ENCODE measurements at places on chromosomes 7 and 10.
A peak's percentile ranks its signal among the peaks of the same experiment; 100 is the strongest.

GRCh38 chr7:93920496-93921182, 896 bp upstream of the GNG11 start:
- no peak for DNase-seq

DNA sequence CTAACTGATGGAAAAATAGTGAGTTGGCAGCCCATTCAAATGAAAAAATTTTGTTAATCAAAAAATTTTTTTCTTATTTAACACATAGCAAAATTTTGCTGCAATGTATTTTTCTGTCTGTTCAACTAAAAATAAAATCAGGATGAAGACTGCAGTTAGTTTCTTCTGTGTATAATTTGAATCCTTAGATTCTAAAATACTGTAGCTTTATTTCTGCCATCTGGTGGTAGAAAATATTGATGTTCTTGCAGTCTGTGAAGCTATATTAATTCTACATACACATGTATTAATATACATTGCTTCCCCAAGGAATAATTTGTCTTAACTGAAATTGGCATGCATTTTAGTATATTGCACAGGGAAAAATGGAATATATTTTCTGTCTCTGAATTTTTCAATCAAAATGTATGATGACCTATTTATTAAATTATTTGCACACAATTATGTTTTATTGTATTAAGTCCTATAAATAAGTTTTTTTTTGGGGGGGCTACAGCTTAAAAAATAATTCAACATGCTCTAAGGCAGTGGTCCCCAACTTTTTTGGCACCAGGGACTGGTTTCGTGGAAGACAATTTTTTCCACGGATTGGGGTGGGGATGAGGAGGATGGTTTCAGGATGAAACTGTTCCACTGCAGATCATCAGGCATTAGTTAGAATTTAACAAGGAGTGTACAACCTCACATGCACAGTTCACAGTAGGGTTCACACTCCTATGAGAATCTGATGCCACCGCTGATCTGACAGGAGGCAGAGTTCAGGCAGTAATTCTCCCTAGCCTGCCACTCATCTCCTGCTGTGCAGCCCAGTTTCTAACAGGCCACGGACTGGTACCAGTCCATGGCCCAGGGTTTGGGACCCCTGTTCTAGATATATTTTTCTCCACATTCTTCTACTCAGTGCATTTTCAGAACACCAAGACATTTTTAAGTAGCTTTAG, 119.4 kb downstream of the GNAT3 start:
- no peak for DNase-seq

DNA sequence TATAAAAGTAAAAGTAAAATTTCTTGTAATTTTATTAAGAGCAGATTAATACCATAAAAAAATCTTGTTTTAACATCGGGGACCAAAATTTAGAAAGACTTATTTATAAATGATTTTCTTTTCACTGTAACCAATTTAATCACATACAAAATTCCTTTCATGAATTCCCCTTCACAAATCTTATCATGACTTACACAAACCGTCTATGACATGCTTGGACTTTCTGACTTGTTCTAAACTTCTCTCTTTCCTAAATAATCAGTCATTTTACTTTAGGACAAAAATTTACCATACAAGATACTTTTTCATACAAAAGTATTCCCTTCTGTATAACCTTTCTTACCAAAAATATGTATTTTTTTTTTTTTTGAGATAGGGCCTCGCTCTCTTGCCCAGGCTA, 9.3 kb downstream of the CROT start:
- DNase-seq: no peak

GRCh38 chr10:79995979-79996634, 47.2 kb upstream of the SFTPD start:
- no peak for DNase-seq

- no peak for DNase-seq
Observed at GRCh38 chr7:27946351-27946750, 206.4 kb downstream of the TAX1BP1 start.

GRCh38 chr7:132779164-132779563, 202.9 kb upstream of the PLXNA4 start:
- no peak for DNase-seq

DNA sequence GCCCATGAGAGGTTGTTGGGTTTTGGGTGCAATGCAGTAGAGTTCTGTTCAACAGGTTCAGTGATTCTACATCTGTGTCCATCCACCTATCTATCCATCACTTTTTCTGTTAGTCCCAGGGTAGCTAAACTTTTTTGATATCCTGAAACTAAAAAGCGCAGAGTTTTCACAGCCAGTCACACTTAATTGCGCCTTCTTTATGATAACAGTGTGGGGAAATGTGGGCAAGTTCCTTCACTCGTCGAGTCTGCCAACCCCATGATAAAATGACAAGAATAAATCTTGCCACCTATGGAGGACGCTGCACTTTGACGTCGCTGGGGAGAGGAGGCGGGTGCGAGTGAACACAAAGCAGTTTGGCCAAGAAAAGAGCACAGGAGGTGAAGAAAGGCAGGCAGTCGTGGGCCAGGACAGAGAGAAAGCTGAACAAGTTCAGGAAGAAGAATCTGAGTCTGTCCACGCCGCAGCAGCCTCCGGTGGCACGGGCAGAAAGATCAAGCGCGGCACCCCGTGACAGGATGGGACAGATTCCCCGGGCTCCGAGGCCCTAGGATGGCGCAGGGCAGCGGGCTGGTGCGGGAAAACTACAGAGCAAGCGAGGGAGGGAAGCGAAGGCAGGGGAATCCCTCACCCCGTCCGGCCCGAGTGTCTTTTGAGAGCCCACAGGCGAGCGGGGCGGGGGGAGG, 9.2 kb downstream of the SP8 start:
- DNase-seq: no peak

DNA sequence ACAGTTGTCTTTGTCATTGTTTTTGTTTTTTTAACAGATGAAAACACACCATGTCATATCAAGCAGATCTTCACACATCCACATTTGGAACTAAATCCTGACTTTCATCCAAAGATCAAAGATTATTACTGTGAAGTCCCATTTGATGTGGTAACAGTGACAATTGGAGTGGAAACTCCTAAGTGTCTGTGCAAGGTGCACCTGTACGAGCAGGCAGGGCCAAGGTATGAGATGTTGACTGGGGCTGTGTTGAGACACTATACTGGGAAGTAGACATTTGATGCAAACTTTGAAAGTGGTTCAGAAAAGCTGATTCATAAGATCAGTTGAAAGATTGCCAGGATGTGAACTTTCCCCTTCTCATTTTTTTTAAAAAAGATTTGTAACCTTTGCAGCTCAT, 152.3 kb downstream of the CPED1 start:
- no peak for DNase-seq

DNA sequence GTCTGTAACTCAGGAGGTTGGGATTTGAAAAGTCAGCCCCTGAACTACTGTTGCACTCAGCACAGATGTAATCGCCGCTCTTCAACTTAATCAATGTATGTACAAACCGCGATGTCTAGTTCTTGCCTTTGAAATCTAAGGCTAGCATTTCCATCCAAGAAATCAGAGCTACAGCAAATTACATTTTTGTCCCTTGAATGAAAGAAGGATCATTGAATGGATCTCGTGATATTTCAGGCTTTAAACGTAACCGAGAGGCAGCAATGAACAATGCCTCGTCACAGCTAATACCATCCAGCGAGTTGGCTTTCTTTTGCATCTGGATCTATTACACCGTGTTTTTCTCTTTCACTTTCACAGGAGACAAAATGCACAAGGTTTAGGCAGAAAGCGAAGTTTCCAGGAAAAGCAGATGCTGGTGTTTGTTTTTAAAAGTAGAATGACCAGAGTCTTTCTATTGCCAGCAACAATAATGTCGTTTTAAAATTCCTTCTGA, 5.5 kb downstream of the SKIDA1 start:
- no peak for DNase-seq

GRCh38 chr7:140640727-140641523, at the start of gene DENND2A:
Gene DENND2A (minus strand): TSS chr7:140640813. CDS start chr7:140602397, 38,416 bp downstream.
- no peak for DNase-seq

DNA sequence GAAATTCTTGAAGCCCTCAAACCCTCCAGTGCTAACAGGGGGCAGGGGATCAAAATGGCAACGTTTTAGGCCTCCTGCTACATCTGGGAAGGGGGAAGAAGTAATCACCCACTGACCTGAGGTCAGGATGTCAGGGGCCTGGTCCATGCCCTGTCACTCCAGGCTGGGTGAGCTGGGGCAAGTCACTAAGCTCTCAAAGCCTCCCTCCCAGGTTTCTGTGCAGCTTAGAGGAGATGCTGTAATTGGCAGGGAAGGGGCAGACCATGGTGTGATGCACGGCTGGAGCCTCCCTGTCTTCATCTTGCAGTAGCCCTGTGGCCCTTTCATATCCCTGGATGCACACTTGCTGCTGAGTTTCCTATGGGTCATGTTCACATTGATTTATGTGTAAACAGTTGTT, 27.2 kb downstream of the LEP start:
- DNase-seq: no peak

- no peak for DNase-seq
Observed at GRCh38 chr7:104814671-104815400, 199.2 kb upstream of the KMT2E start.

DNA sequence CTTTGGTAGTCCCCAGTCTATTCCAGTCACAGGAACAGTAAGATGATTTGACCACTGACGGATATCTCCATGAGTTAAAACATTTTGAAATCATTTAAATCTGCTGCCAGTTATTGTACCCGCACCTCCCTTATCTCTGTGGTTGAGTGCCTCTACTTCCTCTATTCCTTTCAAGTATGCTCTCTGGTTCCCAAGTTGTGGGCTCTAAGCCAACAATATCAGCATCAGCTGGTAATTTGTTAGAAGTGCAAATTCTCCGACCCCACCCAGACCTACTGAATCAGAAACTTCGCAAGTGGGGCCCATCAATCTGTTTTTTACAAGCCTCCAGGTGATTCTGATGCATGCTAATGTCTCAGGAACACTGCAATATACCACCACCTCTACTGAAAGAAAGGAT, 235.5 kb downstream of the CCSER2 start:
- DNase-seq: no peak

DNA sequence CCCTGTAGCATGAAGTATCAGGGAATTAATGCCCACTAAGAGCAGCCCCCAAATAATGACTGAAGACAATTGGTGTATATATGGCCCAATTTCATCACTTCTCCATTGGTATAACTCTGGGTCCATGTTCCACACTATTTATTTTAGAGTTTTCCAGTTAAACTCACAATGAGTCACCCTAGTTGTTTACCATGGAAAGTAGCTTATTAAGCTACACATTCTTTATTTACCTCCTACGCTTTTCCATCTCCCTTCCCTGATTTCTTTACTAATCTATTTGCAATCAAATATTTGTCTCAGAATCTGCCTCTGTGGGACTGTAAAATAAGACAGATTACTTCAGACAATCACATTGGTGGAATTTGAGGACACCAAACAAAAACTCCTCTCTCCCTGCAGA, 655.6 kb downstream of the SORCS1 start:
- no peak for DNase-seq

- no peak for DNase-seq
Observed at GRCh38 chr7:159143780-159144757, 598 bp downstream of the VIPR2 start.

- DNase-seq: peak; percentile 93
Observed at GRCh38 chr7:137992104-137992549, 9.8 kb downstream of the CREB3L2 start.

DNA sequence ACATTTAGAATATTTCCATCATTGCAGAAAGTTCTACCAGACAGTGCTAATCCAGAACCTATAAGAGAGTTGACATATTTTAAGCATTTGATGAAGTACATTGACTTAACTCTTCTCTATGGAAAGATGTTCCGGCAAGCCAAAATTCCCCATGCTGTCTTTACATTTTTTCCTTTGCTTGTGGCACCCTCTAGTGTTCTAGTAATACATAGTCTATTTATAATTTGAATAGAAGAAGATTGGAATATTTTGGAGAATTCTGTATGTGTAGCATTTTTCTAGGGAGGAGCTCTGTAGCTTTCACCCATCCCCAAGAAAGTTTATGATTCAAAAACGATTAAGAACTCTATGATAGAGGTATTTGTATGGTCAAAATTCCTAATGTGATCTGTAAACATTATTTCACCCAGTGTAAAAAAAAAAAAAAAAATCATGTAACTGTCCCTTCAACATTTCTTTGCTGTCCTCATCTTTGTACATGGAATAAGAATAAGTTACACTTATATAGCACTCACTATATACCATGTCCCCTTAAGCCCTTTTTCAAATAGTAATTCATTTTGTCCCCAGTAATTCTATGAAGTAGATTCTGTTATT, 33.2 kb downstream of the NRF1 start:
- no peak for DNase-seq

- DNase-seq: no peak
Observed at GRCh38 chr7:104299323-104299722, 29.1 kb upstream of the LHFPL3 start.
